Ascending aorta (tissue), 2 donors: ENCODE measurements at places on chromosomes 5 and 9. TPM values are rescaled to one million over a fixed set of nuclear protein-coding genes. Genes with fewer than 3 reads are reported as not detected.

CATSPER3 gene
- not detected for total RNA-seq

BRINP1 gene
- total RNA-seq, result not detected

GALT gene
- total RNA-seq, result 28.3 TPM

DNA sequence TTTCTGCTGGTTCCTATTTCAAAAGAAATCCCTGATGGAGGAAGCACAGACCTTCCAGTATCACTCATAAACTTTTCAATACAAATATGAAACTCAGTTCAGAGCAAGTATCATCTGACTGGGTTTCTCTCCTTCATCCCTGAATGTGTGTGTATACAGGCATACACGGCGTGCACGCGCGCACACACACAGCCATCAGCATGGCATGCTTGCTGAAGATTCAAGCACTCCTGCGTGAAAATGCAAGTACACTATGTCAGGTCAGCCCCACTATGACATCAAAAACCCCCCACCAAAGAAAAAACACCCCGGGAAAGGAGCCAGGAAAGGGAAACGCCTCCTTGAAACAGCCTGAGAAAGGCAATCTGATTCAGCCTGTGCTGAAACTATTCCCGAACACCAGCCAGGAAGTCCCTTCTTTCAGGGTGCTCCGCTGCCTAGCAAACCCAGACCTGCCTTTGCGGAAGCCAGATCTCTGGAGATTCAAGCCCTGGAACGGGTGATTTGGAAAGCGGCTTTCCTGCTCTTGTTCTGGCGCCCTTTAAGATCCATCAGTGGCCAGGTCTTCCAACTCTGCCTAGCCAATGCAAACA, 831 bp downstream of the KLHL3 start:
- peak overlapping the region; percentile 55 for H3K27ac ChIP-seq
- DNase-seq, result no peak
- peaks cover 7% of the 10 kb centered on the region for H3K4me1 ChIP-seq
- H3K4me3 ChIP-seq, result peak overlapping the region; percentile 66

DNA sequence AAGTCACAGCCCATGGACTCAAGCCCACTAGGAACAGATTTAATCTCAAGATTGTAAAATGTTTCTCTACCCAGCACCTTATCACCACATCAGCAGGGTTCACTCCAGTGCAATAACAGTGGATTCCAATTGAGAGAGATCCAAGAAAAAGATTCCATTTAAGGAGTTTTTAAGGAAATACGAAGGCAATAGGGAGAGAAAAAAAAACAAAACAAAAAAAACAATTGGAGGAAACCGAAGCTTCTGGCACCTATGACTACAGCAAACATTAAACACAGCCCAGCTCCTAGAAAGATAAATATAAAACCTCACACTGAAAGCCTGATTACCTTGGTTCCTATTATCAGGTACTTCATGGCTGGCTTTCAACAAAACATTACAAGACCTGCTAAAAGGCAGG, 192.7 kb downstream of the DAB2IP start:
- no peak overlapping the region for H3K4me3 ChIP-seq
- H3K36me3 ChIP-seq, result peaks cover 4% of the 10 kb centered on the region
- no peak for DNase-seq
- no peaks in the 10 kb centered on the region for H3K27me3 ChIP-seq
- H3K27ac ChIP-seq, result no peak overlapping the region

DNA sequence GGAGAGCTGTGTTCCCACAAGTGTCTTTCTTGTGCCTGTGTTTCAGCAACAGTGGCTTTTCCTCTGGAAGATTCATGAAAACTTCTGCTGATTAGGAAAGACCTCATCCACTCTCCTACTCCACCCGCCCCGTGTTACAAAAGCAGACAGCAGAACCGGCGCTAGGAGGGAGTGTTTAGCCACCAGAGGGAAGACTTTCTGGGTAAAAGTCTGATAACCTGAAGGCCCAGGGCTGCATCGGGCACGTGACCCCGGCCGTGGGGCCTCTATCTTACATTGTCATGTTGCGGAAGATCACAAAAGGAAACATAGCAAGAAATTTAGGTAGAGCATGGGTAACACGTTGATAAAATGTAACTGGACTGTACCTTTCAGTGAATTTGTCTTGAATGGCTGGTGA, 32.0 kb upstream of the DMRT2 start:
- no peak for DNase-seq
- H3K4me1 ChIP-seq, result no peaks in the 10 kb centered on the region
- no peaks in the 10 kb centered on the region for H3K36me3 ChIP-seq
- H3K27me3 ChIP-seq, result no peaks in the 10 kb centered on the region
- H3K27ac ChIP-seq, result no peak overlapping the region

DNA sequence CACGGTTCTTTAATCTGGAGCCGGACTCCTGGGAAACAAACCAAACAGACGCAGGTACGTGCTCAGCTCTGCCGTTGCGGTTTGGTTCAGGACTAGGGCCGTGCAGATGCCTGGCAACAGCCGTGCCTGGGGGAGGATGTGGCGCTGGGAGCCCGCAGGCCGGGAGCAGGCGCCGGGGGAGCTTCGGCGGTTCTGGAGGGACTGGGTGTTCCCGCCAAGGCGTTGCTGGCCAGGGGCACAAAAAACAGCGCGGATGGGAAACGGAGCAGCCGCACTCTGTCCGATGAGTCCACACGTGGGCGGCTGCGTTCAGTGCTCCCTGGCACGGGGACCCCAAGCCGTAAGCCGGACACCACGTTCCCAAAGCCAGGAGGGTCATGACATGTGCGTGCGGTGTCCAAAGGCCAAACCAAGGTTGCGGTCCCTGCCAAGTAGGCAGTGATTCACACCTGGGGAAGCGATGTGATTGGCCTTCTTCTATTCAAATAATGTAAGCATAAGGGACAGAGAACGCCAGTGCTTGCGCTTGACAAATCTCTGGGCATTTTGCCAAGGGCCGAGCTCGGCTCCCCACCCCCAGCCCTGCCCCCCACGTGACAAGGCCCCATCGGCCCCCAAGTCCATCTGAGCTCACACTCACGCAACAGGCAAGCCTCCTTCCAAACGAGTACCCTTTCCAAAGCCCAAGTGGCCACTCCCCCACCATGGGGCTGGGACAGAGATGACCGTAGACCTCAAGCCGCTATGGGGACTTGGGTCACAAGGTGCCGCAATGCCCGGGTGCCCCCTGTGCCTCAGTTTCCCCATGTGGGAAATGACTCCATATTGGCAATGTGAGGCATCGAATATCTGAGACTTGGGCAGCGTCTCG, 49.7 kb upstream of the NKD2 start:
- no peak for DNase-seq
- H3K4me1 ChIP-seq, result peaks cover 10% of the 10 kb centered on the region
- no peak overlapping the region for H3K27ac ChIP-seq
- H3K4me3 ChIP-seq, result no peak overlapping the region

DNA sequence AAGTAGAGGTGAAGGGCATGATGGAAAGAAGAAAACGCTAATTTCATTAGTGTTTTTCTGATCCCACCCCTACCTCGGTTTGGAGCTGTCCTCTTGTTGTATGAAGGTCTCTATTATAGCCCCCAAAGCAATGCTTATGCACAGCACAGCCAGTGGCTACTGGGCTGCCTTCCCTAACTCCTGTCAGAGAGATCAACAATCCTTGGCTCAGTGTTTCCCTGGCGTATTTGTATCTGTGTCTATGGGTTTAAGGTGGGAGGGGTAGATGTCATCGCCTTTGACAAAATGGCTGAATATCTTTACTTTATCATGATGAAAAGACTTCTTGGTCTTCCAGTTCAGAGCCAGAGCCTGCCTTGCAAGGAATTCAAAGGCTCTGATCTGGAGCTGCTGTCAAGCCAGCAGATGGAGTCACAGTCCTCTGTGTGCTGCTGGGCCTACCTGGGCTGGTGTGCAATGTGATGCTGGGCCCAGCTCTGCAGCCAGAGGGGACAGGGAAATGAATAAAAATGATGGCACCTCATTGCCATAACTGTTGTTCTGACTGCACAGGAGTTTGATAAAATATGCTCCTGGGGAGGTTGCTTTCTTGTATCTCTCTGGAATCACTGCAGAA, 20.1 kb upstream of the HSPA9 start:
- DNase-seq, result no peak
- H3K36me3 ChIP-seq, result no peaks in the 10 kb centered on the region
- H3K27me3 ChIP-seq, result no peaks in the 10 kb centered on the region
- H3K4me3 ChIP-seq, result no peak overlapping the region
- no peaks in the 10 kb centered on the region for H3K4me1 ChIP-seq

DNA sequence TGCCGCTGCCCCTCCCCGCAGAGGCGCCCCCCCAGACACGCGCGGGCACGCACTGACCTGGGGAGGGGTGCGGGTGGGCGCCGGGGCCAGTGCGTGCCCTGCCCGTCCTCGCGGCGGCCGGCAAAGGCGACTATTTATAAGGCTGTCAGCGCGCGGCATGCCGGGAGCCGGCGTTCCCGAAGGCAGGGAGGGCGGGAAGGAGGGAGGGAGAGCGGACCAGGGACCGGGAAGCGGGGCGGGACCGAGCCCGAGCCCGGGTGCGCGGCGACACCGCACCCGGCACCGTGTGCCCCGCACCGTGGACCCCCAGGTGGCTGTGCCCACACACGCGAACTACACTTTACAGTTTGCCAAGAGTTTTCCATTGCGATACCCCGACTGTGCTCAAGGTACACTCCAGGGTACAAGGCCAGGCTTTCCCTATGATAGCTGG, at the start of gene AK1:
AK1 (minus strand) TSS at position 110 of the 433 bp plus-strand sequence. CDS start 3,058 bp downstream, outside the sequence.
- H3K36me3 ChIP-seq, result peaks cover 3% of the 10 kb centered on the region
- peak within 1 kb of the TSS; percentile 65 for H3K4me3 ChIP-seq
- no peaks in the 10 kb centered on the region for H3K27me3 ChIP-seq
- peaks cover 44% of the 10 kb centered on the region for H3K4me1 ChIP-seq

IL31RA gene
- not detected for total RNA-seq

GRCh38 chr5:76788362-76788761, 30.5 kb upstream of the F2RL1 start:
- H3K27ac ChIP-seq, result no peak overlapping the region
- no peaks in the 10 kb centered on the region for H3K27me3 ChIP-seq
- H3K4me1 ChIP-seq, result peaks cover 3% of the 10 kb centered on the region
- H3K4me3 ChIP-seq, result no peak overlapping the region
- DNase-seq, result peak; percentile 43
